ENCODE measurements at places on chromosomes 1 and 21. TPM values are rescaled to one million over a fixed set of nuclear protein-coding genes. Genes with fewer than 3 reads are reported as not detected.

GBP7 gene
- total RNA-seq, result not detected

WNT9A gene
- 2.8 TPM for total RNA-seq

MAN1A2 gene
- total RNA-seq, result 40.7 TPM

FCRL2 gene
- not detected for total RNA-seq

MSH4 gene
- 0.52 TPM for total RNA-seq

GPA33 gene
- not detected for total RNA-seq

GBP2 gene
- total RNA-seq, result 87.7 TPM

YBX1 gene
- total RNA-seq, result 952 TPM

CYP4X1 gene
- total RNA-seq, result not detected
